ENCODE measurements at places on chromosomes 16 and 17.

- DNase-seq: no peak
These were observed 190.4 kb downstream of the USP22 start for GRCh38 chr17:20852239-20852989.

DNA sequence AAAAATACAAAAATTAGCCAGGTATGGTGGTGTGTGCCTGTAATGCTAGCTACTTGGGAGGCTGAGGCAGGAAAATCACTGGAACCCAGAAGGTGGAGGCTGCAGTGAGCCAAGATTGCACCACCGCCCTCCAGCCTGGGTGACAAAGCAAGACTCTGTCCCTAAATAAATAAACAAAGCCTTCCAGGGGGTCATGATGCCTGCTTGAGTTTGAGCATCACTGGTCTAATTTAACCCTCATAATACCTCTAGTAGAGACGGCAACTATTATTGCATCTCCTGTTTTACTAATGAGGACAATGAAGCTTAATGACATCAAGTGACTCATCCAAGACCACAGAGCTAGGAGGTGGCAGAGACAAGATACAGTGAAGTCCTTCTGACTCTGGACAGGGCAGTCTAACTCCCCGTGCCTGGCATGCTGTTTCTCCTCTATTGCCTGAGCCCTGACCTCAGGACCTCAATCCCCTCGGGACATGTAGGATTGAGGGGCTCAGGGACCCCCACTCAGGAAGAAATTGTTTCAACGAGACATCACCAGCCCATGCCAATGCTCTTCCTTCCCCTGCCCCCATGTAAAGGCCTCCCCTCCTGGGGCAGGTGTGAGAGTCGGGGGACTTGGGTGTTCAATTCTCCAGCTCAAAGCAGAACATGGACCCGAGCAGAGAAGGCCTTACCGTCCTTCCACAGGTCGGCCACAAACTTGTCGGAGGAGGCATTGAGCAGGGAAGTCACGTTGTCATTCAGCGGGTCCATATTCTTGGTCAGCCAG lies 102.9 kb downstream of the NDE1 start:
- DNase-seq: no peak

DNA sequence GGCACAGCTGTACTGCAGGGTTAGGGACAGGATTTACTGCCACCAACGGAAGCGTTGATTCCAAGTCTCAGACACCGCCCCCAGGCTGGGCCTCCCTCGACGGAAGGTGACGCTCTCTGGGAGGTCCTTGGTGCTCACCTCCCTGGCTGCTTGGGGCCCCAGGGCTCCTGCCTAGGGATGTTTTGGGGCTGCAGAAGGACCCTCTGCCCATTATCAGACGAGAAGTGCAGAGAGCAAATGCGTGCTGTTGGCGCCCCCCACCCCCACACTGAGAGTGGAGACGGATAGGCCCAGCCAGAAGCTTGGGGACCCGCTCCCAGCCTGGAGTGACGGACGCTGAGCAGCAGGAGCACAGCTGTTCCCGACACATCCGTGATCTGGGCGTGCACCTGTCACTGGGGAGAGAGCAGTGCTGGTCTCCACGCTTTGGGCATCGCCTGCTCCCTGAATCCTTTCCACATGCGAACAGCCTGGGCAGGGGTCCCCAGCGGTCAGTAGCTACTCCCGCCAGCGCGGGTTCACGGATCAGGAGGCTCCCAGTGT lies 5.1 kb upstream of the SOX8 start:
- DNase-seq: no peak

DNA sequence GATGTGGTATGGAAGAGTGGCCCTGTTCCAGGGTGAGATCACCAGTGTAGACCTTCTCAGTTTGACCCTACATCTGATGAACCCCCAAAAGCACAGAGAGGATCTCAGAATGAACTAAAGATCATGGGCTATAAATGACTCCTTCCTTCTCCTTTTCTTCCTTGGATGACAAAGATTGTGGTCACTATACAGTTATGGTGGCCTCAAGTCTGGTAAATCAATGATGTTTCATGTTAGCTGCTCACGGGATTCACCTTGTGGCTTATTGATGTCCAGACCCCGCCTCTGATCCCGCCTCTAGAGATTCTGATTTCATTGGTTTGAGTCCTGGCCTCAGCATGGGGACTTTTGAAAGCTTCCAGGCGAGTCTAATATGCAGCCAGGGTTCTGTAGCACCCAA lies 112.2 kb downstream of the PITPNC1 start:
- DNase-seq: no peak

DNA sequence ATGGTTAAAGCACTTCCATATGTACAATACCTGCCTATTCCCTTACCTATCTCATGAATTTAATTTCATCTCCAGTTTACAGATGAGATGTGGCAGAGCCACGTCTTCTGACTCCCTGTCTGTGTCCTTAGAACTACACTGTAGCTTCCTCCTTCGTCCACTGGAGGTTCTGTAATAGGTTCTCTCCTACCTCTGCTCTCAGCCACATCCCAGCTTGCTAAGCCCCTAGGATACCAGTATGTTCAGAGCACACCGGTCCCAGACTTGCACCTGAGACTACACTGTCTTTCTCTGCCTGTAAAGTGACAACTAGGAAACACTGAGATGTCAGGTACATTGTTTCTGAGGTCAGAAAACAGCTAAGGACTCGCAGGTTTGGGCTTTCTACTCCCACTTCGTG lies 3.8 kb upstream of the RASL10B start:
- no peak for DNase-seq

GRCh38 chr17:59762049-59762823 lies 54.8 kb downstream of the VMP1 start:
- no peak for DNase-seq

- DNase-seq: no peak
These were observed 150.2 kb upstream of the CACNG5 start for GRCh38 chr17:66684731-66685130.

DNA sequence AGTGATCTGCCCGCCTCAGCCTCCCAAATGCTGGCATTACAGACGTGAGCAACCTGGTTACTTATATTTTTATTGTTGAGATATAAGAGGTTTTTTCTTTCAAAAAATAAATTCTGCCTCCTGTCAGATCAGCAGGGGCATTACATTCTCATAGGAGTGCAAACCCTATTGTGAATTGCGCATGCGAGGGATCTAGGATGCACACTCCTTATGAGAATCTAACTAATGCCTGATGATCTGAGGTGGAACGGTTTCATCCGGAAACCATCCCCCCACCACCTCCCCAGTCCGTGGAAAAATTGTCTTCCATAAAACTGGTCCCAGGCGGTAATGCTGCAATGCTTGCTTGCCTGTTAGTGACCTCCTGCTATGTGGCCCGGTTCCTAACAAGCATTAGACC lies 7.5 kb upstream of the CNEP1R1 start:
- no peak for DNase-seq

DNA sequence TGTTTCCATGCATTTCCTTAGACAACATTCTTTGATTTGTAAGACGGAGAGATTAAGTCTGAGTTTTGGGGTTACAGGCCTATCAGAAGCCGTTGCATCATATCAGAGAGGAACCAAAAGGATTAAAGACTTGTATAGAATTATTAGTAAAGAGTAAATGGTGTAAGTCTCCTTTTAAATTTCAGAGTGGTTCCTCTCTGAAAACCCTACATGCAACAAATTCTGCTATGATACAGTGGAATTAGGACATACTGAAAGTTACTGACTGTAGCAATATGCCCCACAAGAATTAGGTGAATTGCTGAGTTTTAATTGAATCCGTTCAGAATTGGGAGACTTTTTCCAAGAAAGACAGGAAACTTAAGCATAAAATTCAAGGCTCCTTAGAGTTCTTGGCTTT lies 221.6 kb downstream of the FTO start:
- DNase-seq: no peak

- DNase-seq: no peak
These were observed 10.6 kb downstream of the RMI2 start for GRCh38 chr16:11355862-11356261.

GRCh38 chr17:80765241-80765961 lies 220.8 kb downstream of the RPTOR start:
- DNase-seq: no peak

GRCh38 chr17:32285306-32285705 lies 19.7 kb downstream of the RHBDL3 start:
- DNase-seq: no peak

- DNase-seq: no peak
These were observed 47.1 kb upstream of the SDK2 start for GRCh38 chr17:73691321-73691766.

GRCh38 chr16:3514621-3515020 lies 13.8 kb downstream of the CLUAP1 start:
- DNase-seq: no peak

GRCh38 chr16:89192956-89193575 lies 7.3 kb downstream of the SLC22A31 start:
- DNase-seq: peak; percentile 37

DNA sequence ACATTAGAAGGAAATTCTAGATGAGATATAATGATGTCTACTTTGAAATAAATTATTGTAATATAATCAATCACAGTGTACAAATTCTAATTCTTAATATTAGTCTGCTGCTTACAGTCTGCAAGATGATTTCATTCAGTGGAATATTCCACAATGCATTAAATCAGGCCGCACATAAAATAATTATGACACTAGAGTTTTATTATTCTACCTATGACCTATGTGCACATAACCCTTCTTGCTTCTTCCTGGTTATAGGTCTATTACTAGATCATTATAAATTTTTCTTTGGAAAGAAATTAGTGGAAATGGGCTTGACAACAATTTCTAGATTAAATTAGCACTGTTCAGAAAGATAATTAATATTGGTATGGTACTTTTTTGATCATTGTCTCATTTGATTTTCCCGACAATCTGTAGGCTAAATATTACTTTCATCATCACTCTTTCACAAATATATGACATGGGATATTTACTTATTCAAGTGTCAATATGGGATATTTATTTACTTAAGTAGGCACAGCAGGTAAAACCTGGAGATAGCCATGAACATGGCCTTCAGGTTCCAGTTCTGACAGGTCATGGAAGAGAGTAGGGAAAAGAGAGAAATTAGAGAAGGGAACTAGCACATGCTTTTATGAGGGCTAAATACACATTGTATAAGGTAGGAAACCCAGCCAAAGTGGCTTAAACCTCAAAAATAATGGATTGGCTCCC lies 476.4 kb downstream of the TOX3 start:
- DNase-seq: no peak

DNA sequence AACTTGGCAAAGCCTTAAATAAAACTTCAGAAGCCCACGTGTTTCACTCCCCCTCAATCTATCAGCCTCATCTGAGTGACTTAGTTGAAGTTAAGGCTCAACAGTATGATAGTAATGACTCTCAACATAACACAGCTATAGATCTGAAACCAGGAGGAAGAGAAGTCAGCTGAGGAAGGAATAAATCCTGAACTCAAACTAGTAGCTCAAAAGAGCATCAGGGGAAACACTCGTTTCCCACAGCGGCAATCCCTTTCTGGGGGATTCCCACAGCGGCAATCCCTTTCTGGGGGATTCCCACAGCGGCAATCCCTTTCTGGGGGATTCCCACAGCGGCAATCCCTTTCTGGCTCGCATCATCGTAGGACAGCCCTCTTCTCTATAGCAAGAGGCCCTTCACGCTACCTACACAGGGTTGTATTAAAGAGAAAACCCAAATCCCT lies 56.8 kb downstream of the ZZEF1 start:
- DNase-seq: no peak

DNA sequence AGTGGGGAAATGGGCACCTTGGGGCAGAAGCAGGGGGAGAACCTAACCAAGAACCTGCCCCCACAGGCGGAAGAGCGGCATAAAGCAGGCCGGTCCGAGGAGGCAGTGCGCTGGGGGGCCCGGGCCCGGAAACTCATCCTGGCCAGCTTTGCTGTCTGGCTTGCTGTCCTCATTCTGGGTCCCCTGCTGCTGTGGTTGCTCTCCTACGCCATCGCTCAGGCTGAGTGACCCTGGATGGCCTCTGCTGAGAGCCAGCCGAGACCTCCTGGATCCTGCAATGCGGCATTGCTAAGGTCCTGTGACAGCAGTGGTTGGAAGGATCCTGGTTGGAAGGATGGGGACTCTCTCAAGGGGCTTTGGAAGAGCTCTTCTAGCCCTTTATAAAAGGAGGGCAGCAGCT lies 4.5 kb upstream of the PHKG2 start:
- DNase-seq: no peak

DNA sequence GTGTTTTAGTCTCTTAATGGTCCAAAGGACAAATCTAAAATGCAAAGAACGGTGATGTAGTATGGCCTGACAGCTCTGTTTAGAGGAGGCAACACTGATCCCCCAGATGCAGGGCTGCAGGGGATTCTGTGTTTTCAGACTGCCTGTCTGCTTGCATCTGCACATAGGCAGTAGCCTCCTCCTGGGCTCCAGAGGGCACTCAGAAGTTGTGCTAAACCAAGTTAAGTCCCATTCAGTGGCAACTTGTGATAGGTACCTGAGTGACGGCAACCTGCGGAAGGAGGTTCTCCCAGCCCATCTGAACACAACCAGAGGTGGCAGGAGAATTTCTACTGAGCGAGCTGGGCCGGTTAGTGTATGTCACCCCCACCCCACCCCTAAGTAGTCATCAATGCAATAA lies 9.9 kb downstream of the HAS3 start:
- no peak for DNase-seq

GRCh38 chr16:85781695-85782370 lies 17.5 kb downstream of the EMC8 start:
- no peak for DNase-seq

DNA sequence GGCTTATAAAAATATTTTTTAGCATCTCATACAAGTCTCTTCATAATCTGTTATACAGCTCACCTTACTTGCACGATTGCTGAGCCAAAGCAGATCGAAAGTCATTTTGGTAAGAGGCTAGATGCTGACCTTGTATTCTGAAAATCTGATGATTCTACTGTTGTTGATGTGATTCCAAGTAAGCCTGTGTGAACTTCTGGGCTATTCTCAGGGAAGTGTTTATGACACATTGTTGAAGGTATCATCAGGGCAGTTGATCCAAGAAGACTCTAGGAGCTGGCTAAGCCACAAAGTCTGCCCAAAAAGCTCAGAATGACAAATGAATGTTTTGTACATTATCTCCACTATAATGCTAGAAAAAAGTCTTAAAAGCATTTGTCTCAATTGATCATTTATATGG lies 16.0 kb downstream of the OMG start:
- DNase-seq: no peak

All from effector memory CD8-positive, alpha-beta T cell (primary cell).